Fibroblast of the aortic adventitia (primary cell): ENCODE measurements at places on chromosomes 12 and 14.

DNA sequence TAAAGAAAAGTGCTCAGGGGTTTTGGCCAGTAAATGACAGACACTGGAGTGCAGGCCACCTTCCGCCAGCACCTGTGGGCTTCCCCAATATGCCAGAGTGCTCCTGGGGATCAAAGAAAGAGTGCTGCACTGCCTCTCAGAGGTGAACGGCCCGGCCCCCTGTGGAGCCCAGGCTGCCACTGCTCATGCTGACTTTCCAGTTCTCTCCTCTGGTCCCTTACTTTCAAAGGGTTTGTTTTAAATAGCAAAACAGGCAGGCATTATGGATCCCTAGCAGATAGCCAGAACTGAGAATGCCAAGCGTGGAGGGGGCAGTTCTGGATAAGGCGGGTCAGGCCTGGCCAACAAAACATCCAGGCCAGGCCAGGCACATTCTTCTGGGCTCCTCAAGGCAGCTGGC, 59.6 kb downstream of the MDM2 start:
- DNase-seq, result no peak

GRCh38 chr12:15702276-15702675, 86.9 kb downstream of the EPS8 start:
- no peak for DNase-seq

GRCh38 chr14:24072881-24073877, 1.8 kb downstream of the CPNE6 start:
- no peak for DNase-seq

DNA sequence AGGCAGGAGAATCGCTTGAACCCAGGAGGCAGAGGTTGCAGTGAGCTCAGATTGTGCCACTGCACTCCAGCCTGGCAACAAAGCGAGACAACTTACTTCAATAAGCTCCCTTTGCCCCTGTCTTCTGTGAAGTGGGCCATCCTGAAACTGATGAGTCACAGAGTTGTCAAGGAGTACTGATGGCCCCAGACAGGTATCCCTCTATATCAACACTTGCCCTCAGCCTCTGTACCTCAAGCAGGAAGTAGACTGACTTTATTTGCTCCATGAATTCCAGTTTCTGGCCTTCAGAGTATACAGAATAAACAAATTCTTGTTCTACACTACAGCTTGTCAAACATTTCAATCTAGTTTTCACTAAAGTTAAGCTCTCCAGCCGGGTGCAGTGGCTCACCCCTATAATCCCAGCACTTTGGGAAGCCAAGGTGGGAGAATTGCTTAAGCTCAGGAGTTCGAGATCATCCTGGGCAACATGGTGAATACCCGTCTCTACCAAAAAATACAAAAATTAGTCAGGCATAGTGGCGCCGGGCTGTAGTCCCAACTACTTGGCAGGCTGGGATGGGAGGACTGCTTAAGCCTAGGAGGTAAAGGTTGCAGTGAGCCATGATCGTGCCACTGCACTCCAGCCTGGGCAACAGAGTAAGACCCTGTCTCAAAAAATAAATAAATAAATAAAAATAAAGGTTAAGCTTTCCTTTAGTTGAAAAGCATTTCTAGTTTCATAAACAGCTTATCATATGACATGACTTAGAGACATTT, 16.4 kb upstream of the LRP10 start:
- DNase-seq, result no peak

DNA sequence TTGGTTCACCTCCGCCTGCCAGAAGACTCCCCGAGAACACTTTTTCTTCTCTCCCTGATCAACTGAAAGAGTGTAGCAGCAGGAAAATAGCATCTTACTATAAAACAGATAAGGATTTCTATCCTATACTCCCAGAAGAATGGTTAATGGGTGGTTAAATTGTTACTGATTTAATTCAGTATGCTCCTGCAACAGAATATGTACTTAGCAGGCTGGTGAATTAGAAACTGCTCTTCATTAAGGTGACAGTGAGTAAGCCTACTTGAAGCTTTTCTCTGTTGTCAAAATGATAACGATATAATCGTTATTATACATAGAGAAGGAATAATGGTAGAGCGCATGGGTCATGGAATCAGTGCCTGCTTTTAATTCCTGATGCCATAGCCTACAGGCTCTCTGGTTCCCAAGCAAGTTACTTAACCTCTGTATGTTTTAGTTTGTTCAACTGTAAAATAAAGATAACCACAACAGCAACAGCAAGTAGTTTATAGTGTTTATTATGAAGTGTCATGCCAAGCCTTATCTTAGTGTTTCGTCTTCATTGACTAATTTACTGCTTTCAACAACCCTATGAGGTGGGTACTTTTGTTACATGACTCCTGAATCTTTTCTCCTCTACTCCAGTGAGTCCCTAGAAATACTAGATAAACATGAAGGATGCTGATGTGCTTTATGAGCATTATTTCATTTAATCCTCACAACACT, 392.6 kb downstream of the CCDC91 start:
- DNase-seq, result no peak

DNA sequence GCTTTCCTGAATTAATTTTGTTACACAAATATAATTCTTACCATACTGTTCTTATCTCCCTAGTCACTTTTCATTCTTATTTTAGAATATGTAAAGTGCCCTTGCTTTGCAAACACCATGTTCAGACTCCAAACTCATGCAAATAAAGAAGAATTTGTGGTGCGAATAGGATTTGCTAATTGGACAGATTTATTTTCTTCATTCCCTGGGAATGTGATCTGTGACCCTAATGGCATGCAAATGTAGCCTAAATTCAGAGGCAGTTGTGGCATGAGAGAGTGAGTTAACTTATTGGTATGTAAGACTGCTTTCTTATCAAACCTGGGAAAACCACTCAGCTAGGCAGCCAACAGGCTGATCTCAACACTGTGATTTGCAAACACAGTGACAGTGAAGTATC, 10.0 kb downstream of the CAPZA3 start:
- DNase-seq, result peak; percentile 95

DNA sequence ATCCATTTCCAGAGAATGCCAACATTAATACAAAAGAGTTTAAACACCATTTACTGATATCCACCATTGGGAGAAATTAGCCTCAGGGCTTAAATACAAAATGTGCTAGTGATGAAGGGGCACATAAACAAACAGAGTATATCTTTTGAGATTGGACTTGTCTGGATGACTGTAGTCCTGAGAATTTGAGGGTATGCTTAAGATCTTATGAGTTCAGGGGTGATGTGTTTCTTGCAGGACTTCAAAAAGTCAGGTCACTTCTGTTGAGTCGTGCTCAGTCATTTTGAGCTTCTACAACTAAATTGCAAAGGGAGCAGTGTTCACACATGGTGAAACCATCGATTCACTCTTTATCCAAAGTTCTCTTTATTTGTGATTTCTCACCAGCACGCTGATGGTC, 425.7 kb downstream of the ATP23 start:
- peak; percentile 5 for DNase-seq

GRCh38 chr14:53124786-53125185, 28.3 kb downstream of the DDHD1 start:
- no peak for DNase-seq

DNA sequence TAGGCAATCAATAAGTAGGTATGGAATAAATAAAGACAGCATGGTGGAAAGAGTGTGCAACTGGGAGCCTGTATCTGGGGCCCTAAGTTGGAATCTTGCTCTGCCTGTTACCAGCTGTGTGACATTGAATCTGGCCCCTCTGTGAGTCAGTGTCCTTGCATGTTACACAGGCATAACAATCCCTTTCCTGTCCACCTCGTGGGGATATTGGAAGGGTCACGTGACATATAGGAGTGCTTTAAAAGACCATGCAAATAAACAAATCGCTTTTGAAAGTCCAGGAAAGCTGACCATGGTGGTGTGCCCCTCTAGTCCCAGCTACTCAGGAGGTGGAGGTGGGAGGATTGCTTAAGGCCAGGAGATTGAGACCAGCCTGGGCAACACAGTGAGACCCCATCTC, 51.1 kb upstream of the VRK1 start:
- no peak for DNase-seq

GRCh38 chr14:57982804-57983634, 117.1 kb upstream of the SLC35F4 start:
- no peak for DNase-seq

DNA sequence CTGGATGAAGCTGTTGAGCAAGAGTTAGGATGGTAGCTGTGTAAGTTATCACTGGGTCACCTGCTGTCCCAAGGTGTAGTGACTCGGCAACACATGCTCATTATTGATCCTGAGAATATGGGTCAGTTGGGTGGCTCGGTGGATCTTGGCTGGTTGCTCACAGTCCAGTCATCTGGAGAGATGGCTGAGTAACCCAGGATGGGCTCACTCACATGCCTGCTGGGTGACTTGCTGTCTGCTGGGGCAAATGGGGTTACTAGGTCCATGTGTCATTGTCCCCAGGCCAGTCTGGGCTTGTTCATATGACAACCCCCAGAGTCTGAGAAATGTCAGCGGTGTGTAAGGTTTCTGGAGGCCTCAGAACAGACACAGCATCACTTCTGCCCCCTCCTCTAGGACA, 69.5 kb downstream of the SLC15A4 start:
- no peak for DNase-seq

DNA sequence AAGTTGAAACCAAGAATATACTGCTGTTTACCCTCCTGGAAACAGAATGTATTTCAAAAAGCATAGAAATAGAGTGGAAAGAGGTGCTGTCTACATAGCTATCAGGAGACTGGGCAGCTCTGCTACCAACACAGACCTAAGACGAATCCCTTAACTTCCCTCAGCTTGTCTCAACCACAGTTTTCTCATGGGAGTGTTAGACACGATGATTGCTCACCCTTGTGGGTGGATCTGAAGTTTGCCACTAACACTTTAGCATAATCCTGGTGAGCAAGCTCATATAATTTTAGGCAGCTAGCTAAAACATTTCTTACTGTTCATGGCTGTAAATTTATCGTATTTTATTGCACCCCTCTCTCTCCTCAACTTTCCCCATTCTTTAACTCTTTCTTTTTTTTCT, 38.5 kb downstream of the C12orf75 start:
- peak; percentile 85 for DNase-seq

- no peak for DNase-seq
Measured at GRCh38 chr12:46516933-46517578, 144.5 kb upstream of the SLC38A2 start.

DNA sequence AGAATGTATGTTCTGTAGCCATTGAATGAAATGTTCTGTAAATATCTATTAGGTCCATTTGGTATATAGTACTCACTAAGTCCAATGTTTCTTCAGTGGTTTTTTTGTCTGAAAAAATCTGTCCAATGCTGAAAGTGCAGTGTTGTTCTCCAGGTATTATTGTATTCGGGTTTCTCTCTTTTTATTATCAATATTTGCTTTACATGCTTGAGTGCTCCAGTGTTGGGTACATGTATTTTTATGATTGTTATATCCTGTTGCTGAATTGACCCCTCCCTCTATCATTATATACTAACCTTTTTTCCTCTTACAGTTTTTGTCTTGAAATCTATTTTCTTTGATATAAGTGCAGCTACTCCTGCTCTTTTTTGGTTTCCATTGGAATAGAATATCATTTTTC, 382.2 kb downstream of the CCER1 start:
- DNase-seq, result no peak

- peak; percentile 96 for DNase-seq
Measured at GRCh38 chr14:63174760-63175191, 29.5 kb upstream of the RHOJ start.

DNA sequence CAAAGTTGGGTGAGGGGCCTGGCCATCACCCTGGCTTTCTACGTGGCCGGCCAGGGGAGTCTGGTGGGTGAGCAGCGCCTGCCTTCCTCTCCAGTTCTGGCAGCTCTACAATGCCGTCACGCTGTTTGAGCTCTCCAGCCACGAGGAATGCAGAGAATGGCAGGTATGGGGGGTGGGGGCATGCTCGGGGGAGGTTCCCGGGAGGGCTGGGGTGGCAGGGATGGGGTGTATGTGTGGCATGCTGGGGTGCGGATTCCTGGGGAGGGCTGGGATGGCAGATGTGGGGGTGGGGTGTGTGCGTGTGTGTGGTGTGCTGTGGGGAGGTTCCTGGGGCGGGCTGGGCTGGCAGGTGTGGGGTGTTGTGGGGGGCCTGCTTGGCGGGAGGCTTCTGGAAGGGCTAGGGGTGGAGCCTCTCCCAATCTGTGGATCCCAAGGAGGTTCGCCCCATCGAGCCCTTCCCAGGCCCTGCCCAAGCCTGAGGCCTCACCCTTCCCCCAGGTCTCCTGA, 18.5 kb downstream of the RHOF start:
- no peak for DNase-seq

- no peak for DNase-seq
Measured at GRCh38 chr14:78141590-78141989, 28.6 kb upstream of the NRXN3 start.

- DNase-seq, result no peak
Measured at GRCh38 chr12:105377077-105377476, 46.6 kb downstream of the C12orf75 start.

GRCh38 chr12:49294804-49295081, 204 bp upstream of the PRPH start:
- DNase-seq, result no peak

- DNase-seq, result peak; percentile 36
Measured at GRCh38 chr12:122523846-122524718, 2.7 kb downstream of the RSRC2 start.

GRCh38 chr14:105568859-105569766, 42.7 kb downstream of the TMEM121 start:
- DNase-seq, result no peak

GRCh38 chr14:76755610-76756370, 5.5 kb upstream of the VASH1 start:
- DNase-seq, result no peak

DNA sequence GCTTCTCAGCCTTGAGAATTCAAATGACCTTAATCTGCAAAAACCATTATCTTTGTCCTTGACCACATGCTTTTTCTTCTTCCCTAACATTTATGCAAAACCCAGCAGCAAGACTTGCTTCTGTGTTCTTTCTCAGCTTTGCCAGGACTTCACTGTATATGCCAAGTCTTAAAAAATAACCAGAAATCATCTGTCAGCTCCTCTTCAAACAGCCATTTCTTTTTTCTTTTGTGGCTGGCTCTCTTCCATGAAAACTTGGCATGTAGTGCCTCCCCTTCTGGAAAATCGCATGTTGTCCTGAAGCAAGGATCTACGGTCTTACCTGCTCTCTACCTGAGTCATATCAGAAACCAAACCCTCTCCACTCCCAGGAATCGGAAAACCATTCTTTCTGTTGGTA, 364.9 kb downstream of the RPS29 start:
- DNase-seq, result no peak

DNA sequence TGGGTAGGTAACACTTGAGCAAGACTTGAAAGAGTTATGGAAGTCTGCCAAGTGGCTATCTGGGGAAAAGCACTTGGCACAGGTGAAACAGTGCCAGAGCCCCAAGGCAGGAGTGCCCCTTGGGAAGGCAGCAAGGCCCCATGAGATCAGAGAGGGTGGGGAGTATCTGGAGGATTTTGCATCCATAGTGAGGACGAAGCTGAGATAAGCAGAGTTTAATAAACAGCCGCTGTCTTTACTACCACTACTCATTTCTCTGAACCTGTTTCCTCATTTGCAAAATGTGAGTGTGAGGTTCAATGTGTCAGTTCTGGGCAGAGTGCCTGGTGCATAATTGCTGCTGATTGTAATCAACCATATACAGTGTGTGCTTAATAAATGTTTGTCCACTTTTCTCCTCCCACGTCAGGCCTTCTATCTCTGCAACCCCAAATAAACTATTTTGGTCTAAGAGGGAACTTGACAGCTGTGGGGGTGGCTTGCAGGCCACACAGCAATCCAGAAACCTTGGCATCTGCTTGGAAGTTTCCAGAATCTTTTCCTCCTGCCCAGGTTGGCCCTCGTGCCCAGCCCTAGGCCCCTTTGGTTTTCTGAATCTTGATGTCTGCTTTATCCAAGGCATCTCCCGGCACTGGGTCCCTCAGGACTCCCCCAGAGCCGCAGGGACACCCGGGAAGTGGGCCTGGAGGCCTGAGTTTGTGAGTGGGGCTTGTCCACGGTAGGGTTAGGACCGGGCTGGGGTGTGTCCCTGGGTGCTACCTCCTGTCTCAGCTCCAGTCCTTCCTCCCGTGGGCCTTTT, 4.5 kb downstream of the ABCB9 start:
- no peak for DNase-seq
